ENCODE measurements at places on chromosomes 2 and 18.

GRCh38 chr2:155665704-155666103, 666.8 kb downstream of the NR4A2 start:
- DNase-seq = no peak

DNA sequence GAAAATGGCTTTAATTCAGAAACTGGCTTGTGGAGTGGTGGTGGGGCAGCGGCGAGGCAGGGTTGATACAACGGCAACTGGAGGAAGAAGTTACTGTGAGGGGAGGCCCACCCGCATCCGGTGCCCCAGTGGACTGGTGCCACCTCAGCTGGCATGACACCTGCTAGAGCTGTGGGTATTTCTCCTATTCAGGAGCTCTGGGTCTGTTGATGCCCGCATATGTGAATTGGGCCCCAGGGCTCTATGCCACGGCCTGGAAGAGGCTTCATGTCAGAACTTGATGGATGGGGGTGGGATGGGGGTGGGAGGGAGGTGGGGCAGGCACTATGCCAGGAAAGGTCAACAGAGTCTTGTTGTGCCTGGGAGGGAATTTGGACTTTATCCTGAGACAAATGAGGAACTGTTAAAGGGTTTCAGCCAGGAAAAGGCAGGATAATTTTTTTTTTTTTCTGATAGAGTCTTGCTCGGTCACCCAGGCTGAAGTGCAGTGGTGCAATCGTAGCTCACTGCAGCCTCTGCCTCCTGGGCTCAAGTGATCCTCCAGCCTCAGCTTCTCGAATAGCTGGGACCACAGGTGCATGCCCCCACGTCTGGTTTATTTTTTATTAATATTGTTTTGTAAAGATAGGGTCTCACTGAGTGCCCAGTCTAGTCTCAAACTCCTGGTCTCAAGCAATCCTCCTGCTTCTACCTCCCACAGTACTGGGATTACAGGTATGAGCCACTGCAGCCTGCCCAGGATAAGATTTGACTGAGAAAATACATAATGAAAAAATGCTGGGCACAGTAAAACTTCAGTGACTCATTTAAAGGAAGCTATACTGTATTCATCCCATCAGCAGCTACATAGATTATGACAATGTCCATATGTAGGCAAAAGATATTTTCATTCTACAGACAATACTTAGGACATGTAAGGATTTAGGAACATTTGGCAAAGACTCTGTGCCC, 52.6 kb downstream of the SH2D6 start:
- no peak for DNase-seq

DNA sequence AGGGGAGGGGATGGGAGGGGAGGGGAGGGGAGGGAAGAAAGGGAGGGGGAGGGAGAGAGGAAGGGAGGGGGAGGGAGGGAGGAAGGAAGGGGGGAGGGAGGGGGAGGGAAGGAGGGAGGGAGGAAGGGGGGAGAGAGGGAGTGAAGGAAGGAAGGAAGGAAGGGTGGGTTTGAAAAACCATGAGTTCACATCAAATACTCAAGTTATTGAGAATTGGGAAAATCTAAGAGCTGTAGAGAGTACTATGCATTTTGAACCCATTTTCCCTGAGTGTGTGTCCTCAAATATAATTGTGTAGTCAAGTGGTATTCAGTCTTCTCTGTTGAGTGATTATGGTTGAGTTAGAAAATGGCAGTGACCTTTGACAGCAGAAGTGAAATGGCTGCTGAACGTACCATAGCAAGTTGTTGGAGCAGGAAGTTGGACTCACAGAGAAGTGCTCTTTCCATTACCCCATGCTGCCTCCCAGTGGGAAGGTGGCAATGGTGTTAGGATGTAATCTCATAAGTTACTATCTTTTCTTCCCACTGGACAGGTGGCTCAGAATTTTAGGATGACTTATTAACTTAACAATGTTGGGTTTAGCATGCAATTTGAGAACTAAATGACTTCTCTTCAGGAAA, 214.6 kb downstream of the SETBP1 start:
- no peak for DNase-seq

GRCh38 chr2:132424526-132425121, 8.0 kb downstream of the GPR39 start:
- DNase-seq = no peak

DNA sequence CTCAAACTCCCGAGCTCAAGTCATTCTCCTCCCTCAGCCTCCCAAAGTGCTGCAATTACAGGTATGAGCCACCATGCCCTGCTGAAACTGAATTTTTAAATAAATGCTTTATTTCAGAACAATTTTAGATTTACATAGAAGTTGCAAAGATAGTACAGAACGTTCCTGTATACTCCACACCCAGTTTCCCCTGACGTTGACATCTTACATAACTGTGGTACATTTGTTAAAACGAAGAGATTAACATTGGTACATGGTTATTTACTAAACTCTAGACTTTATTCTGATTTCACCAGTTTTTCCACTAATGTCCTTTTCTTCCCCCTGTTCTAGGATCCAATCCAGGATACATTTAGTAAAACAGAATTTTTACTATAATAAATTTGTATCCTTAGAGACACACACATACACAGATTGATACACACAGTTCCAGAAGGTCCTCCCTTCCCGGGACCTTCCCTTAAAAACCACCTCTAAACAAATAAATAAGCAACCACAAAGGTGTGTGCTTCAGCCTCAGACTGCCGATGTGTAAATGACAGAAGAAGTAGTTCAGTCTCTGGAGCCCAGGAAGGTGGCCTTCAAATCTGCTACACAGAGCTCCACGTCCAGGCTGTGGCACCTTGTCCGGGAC, 6.9 kb downstream of the NEU2 start:
- DNase-seq = no peak

All from NCI-H1694 (cell line).